ENCODE measurements at places on chromosomes 7 and 10.

- DNase-seq, result no peak
Observed at GRCh38 chr10:69495666-69496065, 44.4 kb downstream of the TSPAN15 start.

DNA sequence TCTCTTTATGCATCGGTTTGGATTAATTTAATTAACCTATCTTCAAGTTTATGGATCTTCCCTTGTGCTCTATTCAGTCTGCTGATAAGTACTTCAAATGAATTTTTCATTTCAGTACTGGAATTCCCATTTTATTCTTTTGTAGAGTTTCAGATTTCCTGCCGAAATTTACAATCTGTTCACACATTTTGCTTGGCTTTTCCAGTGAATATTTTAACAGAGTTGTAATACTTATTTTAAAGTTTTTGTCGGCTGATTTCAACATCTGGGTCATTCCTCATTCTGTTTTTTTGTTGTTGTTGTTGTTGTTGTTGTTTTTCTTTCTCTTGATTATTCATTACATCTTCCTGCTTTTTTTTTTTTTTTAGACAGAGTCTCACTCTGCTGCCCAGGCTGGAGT lies 89.9 kb upstream of the KCNMA1 start:
- DNase-seq, result no peak

GRCh38 chr7:104980841-104981671 lies 32.9 kb upstream of the KMT2E start:
- DNase-seq, result peak; percentile 63

DNA sequence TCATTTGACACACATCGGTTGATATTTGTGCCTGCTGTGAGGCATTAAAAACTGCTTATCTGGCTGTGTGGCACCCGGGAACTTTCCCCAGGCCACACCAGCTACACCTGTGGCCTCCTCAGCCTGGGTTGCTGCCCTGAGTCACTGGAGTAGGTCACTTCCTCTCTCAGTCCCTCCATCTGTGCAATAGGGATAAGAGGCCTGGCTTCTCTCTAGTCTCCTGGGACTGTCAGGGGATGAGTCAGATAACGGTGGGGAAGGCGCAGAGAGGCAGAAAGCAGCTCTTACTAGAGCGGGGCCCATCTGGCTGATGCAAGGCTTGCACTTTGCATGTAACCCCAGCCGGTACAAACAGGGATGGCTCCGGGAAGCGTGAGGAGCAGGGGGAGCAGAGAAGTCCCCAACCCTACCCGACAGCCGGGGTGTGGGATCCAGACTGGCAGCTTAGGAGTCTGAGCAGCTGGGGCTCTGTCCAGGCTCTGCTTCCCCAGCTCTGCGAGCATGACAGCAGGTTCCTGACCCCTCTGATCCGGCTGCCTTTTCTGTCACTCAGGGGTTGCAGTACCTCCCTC lies 34.0 kb downstream of the DNAJB12 start:
- peak; percentile 94 for DNase-seq

DNA sequence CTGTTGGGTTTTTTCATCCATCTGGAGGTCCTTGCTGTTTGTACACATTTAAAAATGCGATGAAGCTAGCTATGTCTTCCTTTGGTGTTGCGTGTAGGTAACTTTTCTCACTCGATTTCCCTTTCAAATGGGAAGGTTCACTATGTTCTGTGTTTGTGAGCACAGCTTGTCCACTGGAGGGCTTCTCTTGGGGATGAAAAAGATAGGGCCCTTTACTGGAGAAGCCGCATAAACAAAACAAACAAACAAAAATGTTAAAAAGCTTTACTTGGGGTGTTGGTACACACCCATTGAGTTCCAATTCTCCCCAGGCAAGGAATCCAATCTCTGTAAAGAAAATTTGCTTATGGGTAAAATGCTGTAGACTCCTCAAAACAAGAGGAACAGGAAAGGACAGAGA lies 23.4 kb downstream of the CYTH3 start:
- no peak for DNase-seq

DNA sequence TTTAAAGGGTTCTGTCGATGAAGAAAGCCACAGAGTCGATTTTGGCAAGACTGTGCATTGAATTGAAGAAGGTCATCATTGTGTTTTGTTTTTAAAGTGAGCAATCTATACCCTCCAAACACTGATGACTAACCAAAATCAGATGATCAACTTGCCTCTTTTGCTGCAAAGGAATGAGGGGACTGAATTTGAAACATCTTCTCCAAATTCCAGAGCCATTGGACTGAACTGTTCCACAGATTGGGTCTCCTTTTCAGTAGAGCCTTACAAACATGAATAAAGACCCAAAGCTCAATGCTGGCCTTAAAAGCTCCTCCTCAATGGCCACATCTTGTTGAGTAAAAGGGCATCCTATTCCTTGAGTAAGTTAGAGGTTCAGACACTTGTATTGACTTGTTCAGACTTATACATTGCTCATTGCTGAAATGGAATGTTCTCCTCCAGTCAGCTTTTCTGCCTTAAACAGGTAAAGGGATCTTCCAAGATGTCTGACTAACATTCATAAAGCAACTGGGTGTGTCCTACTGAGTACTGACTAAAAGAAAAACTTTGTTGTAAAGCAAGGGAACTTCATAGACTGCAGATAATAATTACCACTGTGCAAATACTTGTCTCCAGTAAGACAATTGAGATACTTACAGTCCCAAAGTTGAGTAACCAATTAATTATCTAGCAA lies 630.6 kb downstream of the KCNMA1 start:
- peak; percentile 83 for DNase-seq

DNA sequence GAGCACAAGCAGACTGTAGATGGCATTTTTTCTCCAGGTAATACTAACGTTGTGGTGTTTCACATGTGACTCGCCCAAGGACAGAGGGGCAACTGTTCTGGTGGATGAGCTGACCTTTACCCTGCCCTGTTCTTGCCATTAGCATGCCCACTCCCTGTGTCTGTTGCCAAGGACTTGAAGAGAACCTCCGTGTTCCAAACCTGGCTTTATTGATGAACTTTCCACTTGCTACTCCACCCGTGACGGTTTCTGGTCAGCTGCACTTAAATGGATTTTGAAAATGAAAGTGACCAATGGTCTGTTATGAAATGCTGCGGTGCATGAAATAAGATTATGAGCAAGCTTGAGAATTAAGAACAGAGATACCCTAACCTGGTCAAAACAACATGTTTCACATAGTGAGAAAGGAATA lies 30.4 kb downstream of the LRRC4 start:
- no peak for DNase-seq

- peak; percentile 6 for DNase-seq
Observed at GRCh38 chr7:132516042-132516840, 60.0 kb downstream of the PLXNA4 start.

DNA sequence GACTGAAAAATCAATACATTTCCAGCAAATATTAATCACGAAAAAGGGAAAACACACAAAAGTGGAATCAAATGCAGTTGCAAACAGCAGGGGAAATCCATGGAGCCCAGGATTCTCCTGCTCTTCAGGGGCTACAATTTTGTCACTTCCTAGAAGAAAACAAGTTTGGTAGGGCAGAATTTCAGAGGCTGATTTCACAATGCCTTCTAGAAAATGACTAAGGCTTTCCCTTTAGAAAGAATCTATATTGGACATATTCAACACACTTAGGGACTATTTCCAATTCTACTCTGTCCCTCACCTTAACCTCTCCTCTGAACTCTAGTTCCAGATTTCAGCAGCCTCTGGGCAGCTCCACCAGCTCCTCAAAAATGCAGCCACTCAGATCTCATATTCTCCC lies 111.3 kb downstream of the HECTD2 start:
- no peak for DNase-seq

DNA sequence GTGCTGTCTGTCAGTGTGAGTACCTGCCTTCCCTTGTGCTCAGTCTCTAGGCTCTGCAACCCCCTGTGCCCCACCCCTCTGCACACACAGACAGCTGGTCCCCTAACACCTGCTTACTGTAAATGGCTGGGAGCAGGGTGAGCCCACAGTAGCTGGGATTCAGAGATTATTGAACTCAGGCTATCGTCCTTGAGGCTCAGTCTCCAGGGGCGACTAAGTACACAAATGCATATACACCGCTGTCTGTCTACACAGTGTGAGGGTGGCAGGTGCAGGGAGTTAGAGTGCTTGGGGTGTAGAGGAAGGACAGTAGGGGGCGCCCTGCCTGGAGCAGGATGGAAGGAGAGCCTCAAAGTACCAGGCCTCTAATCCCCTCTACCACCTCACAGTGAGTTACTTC lies 12.9 kb downstream of the UPP1 start:
- DNase-seq, result no peak

DNA sequence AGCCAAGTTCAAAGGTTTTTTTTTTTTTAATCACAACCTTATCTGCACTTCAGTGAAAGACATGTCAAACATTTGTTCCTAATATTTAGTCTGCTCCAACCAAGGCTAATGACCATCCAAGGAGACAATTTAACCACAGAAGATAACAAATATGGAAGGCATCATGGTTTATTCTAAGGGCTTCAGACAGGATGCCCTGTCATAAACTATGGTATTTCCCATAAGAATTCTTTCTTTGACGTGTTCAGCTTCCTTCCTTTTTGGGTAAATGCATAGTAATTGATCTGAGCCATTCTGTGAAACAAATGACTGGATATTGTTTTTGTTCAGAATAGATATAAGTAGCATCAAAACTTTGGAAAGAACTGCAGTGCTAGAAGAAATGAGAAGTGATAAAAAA lies 326.5 kb upstream of the AOAH start:
- DNase-seq, result no peak

- DNase-seq, result no peak
Observed at GRCh38 chr7:1977059-1977875, 255.5 kb downstream of the MAD1L1 start.

DNA sequence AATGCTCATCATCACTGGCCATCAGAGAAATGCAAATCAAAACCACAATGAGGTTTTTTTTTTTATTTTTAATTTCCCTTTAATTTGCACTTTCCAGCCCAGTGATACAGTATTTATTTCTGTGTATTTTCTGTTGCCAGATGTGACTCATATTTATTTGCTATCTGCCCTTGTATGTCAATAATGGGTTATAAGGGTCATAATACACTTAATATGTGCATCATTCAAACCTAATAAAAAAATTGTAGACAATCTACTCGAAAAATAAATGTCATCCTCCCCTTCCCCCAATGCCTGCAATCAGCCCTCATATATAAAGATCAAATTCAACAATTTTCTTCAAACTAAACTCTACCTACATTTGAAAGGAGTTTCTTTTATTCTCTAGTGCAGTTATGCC lies 154.5 kb downstream of the CSTF2T start:
- no peak for DNase-seq

GRCh38 chr10:113304726-113305125 lies 248.1 kb upstream of the HABP2 start:
- no peak for DNase-seq

GRCh38 chr10:29191674-29192073 lies 97.2 kb upstream of the LYZL1 start:
- no peak for DNase-seq

DNA sequence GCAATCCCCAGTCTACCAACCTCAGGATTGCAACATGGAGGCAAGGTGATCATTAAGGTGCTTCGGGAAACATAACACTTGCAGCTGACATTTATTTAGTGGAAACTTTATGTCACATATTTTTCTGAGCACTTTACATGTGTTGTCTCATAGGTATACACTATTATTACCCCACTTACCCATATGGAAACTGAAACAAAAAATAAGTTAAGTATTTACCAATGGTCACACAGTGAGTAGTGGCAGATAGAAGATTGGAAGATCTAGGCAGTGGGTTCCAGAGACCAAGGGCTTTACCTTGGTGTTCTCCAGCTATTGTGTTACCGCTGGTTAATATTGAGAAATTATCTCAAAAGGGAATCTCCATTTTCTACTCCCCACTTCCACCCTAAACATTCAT lies 1279.1 kb upstream of the SORCS1 start:
- no peak for DNase-seq

DNA sequence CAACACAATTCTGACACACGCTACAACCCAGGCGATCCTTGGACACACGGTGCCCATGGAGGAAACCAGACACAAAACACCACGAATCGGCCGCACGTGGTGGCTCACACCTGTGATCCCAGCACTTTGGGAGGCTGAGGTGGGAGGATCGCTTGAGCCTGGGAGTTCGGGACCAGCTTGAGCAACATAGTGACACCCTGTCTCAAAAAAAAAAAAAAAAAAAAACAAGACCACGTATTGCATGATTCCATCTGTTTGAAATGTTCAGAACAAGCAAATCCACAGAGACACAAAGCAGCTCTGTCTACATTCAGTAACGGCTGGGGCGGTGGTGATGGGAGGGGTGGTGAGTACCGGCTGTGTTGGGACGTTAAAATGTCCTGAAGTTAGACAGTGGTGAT lies 25.2 kb downstream of the ADAP1 start:
- no peak for DNase-seq

GRCh38 chr7:30159698-30160143 lies 24.9 kb downstream of the MTURN start:
- no peak for DNase-seq

GRCh38 chr10:4372601-4373000 lies 453.4 kb upstream of the AKR1E2 start:
- no peak for DNase-seq

DNA sequence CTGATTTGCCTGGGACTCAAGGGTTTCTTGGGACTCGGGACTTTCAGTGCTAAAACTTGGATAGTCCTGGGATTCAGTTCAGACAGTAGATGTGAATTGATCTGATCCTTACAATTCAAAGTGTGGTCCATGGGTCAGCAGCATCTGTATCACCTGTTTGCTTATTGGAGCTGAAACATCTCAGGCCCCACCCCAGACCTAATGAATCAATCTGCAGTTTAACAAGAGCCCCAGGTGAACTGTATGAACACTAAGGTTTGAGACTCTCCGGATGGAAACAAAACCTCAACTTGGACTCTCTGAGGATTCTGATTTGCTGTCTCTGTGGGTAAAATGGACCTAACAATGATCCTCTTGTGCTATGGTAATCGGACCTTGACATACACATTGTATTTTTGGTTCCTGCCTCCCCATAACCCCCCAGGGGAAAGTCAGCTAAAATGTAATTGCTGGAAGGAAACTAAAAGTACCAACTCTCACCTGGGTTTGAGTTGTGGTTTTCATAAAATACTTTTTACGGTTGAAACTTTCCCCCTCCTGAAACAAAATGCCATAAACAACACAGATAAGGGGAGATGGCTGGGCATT lies 11.7 kb downstream of the CYP26A1 start:
- DNase-seq, result no peak

GRCh38 chr7:115226410-115226809 lies 304.5 kb downstream of the MDFIC start:
- no peak for DNase-seq

DNA sequence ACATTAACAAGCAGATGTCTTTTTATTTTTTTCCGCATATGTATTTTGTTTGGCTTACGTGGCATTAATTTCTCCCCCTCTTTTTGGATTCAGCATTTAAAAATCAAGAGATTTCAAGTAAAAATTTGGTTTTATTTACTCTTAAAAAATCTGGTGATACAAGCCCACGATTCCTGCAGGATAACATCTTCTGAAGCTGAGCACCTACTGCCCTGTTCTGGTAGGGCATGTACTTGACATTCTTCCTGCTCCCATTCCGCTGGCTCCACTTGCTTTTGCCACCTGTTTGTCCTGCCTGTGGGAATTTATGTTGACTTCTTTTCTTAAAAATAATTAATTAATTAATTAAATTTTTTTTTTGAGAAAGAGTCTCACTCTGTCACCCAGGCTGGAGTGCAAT lies 105.2 kb upstream of the SLC25A13 start:
- no peak for DNase-seq

- peak; percentile 82 for DNase-seq
Observed at GRCh38 chr7:105589356-105590077, 8.2 kb upstream of the EFCAB10 start.

Measured in RWPE1 (cell line).